A172 (cell line): ENCODE measurements at places on chromosomes 4 and X.

- no peak for DNase-seq
Observed at GRCh38 chrX:75045369-75045768, 110.7 kb downstream of the ABCB7 start.

GRCh38 chrX:69303231-69303630 lies 138.0 kb upstream of the PJA1 start:
- no peak for DNase-seq

GRCh38 chrX:41655101-41655500 lies 33.7 kb upstream of the GPR34 start:
- DNase-seq: no peak

- DNase-seq: no peak
Observed at GRCh38 chrX:71616672-71617529, 1.4 kb downstream of the CXCR3 start.

DNA sequence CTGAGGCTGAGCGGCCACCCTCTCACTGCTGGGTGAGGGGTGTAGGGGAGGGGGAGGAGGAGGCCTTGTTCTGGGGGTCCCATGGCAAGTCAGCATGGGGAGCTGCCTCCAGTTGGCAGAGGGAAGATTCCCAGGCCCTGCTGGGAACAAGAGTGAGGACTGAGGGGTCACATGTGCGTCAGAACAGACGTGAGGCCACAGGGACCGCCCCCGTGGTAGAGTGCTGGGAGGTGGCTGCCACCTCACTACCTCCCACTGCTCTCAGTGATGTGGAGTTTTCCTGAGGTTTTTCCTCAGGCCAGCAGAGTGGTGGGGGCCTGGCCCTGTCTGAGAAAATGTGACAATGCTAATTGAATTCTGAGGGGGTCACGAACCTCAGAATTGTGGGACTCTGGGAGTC lies 568 bp downstream of the MAGEC1 start:
- no peak for DNase-seq

DNA sequence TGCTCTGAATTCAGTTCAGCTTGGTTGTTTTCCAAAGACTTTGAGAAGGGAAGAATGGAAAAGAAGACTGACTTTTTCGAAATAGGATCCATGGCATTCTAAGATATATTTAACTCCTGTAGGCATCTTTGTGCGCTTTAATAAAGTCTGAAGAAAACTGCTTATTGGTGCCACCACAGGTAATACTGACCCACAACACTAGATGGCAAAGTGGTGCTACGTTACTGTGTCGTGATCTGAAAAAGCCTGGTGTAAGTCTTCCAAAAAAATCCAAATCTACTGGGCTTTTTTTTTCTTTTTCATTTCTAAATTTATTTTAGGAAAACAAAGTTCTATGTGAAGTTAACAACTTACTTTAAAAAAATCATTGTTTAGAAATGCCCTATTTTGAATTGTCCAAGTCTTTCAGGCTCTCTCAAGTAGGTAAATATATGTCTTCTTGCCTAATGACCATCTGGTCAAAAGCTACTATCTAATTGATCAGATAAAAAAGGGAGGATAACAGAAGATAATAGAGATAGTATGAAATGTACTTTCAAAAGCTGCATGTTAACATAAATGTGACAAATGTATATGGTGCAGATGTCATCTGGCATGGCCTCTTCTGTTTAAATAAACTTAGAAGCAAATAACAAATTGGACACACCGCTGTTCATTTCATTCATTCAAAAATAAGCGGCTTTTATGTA lies 47.0 kb upstream of the MID1IP1 start:
- peak; percentile 35 for DNase-seq

DNA sequence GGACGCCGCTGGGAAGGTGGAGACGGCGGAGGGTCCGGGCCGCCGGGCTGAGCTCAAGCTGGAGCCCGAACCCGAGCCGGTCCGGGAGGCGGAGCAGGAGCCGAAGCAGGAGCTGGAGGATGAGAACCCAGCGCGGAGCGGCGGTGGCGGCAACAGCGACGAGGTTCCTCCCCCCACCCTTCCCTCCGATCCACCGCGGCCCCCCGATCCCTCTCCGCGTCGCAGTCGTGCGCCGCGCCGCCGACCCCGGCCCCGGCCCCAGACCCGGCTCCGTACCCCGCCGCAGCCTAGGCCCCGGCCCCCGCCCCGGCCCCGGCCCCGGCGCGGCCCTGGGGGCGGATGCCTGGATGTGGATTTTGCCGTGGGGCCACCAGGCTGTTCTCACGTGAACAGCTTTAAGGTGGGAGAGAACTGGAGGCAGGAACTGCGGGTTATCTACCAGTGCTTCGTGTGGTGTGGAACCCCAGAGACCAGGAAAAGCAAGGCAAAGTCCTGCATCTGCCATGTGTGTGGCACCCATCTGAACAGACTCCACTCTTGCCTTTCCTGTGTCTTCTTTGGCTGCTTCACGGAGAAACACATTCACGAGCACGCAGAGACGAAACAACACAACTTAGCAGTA lies 483 bp downstream of the USP27X start:
- DNase-seq: no peak

DNA sequence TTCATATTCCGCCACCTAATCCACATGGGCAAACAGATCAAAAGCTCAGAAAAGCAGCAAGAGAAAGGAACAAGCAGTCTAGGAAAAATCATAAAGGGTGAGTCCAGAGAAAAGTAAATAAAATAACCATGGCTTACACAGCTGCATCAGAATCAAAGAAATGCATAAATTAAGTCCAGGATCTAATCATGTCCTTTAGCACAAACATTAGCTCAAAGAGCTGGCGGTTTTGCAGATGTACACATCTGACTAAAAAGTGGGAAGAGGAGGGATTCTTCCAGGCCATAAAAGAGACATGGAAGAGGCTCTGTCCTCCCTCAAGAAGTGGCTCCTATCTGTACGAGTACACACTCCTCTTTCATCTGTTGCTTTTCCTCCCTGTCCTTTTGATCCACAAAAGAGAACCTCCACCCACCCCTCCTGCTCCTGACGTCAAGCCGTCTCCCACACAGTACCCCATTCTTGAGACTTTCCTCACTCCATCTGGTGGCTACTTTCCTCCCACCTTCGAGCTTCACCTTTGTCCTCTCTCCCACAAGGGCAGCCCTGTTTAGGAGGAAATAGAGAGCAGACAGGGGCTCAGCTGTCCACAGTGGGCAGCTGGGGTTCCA lies 92.5 kb downstream of the RASL11B start:
- DNase-seq: no peak

DNA sequence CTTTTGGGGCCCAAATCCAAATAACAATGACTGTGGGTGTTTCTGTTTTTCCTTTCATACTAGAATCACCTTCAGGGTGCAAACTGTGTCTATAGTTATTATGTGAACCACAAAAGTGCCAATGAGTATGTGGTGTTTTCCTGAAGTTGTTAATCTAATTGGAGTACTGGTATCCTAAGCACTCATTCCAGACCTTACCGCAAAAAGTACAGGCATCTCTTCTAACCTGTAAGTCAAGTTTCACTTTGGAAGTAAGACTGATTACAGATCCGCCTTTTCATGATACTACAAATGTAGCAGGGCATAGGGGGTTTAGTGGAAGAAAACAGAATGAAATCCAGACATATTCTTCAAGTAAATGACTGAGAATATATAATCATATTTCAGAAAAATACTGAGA lies 16.1 kb downstream of the COQ2 start:
- DNase-seq: no peak

- no peak for DNase-seq
Observed at GRCh38 chrX:12874581-12874980, 7.7 kb downstream of the TLR7 start.

DNA sequence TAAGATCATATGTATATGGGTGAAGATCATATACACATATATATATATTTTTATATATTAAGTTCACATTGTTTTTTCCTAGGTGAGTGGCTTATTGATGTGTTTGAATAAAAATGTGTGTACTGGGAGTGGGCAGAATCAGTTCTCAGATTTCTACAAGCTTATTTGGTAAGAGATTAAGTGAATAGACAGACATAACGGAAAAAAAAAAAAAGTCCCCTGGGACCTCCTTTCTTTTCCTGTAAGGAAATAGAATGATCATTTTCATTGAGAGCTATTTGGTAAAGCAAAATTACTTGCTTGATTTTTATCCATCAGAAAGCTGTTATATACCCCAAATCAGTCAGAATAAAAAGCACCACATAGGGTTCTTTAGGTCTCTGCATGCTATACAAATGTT lies 597.7 kb downstream of the PCDH18 start:
- DNase-seq: no peak

DNA sequence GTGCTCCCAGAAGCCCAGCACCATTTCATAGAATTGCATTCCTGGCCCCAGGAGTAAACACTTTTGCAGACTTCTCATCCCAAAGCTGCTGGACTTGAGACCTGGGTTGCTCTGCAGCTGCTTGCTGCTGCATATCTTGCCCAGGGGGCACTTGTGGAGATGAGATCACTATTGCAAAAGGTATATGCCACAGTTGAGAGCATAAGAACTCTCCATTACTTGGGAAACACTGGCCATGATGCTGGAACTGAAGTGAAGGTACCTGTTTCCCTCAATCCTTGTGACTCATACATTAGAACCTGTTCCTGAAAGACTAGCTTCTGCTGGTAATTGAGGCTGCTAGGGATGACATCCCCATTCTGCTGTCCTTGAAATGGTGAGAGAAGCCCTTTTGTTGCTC lies 43.1 kb upstream of the WDR1 start:
- DNase-seq: no peak

- DNase-seq: no peak
Observed at GRCh38 chrX:47224266-47224895, 5.9 kb downstream of the CDK16 start.

DNA sequence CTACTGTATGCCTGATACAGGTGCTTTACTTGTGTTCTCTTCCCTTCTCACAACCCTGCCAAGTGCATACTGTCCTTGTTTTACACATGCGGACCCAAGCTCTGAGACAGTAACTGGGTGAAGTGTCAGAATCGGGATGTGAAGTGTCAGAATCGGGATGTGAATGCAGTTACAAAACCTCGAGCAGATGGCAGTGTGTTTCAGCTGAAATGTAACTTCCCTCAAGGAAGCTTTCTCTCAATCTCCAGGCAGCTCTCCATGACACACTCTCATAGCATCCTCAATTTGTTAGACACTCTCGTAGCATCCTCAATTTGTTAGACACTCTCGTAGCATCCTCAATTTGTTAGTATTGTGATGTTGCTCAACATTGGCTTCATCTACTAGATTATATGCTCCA lies 1.1 kb upstream of the HPSE start:
- DNase-seq: no peak

- no peak for DNase-seq
Observed at GRCh38 chrX:8235026-8235425, 64.0 kb upstream of the VCX2 start.
